CD4-positive, alpha-beta T cell (primary cell): ENCODE measurements at places on chromosomes 1 and 21.

- DNase-seq: no peak
Observed at GRCh38 chr1:171081763-171082201, 8.9 kb upstream of the FMO3 start.

GRCh38 chr1:198318085-198318484 lies 161.3 kb downstream of the NEK7 start:
- DNase-seq: no peak

DNA sequence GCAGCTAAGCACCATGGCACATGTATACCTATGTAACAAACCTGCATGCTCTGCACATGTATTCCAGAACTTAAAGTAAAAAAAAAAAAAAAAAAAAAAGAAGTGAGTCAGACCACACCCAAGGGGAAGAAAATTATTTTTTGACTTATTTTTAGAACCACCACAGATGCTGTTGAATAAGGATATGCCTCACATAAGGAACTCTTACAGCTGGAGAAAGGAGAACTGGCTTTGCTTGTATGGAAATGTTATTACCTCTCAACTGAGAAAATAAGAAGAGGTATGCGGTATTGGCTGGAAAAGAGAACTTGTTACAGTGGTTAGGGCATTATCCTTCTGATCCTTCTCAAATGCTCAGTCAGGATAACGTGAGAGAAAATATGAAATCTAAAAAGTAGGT lies 27.5 kb upstream of the FCER1A start:
- no peak for DNase-seq

DNA sequence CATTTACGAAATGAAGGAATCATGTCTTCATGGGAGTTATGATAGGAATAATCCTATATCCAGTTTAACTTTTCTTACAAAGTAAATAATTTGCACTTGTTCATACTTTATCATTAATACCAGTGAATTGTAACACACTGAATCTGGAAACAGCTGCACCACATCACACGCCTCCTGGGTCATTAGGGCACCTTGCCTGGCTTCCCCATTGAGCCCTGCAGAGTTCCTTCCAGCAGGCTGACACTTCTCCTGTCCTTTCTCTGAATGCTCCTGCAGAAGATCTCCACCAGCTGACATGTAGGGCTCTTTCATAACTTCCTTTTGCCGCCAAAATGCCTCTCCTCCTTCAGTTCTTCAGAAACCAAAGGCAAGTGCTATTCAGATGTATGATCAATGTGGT lies 201.1 kb downstream of the DAB1 start:
- no peak for DNase-seq

DNA sequence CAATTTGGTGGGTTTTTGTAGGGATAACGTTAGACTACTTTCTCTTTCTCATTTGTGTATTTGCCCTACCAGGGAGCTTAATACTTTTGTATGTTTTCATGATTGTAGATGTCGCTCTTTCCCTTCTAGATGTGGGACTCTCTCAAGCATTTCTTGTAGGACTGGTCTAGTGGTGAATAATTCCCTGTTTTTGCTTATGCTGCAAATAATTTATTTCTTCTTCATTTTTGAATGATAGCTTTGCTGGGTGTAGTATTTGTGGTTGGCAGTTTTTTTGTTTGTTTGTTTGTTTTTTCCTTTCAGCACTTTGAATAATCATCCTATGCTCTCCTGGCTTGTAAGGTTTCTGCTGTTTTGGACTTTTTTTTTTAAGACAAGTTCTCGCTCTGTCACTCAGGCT lies 22.5 kb upstream of the TTC22 start:
- DNase-seq: no peak
